ENCODE measurements at places on chromosomes 11 and 22. TPM values are rescaled to one million over a fixed set of nuclear protein-coding genes. Genes with fewer than 3 reads are reported as not detected.

The CNGA4 gene
- not detected for total RNA-seq

The SAA2 gene
- not detected for total RNA-seq

The DPAGT1 gene
- 5.6 TPM for total RNA-seq

The OOSP3 gene
- not detected for total RNA-seq

The TMEM179B gene
- total RNA-seq = 22.4 TPM

The TMEM41B gene
- total RNA-seq = 16.5 TPM

The OR8G5 gene
- total RNA-seq = not detected

The CASP5 gene
- total RNA-seq = not detected

DNA sequence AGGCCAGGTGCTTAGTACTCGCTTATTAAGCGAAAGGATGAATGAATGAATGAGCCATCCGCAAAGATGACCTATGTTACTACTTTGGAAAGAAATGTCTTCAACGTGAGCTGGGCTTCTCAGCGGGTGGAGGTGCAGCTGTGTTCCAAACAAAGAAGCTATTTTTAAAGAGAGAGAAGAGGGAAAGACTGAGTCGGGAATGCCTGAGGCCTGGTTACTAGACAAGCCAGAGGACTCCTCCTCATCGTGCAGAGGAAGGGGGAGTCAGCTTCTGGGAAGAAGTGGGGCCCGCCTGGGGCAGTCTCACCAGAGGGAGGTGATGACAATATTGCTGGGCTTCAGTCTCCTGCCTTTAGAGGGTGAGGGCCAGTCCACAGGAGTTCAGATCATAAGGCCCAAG lies 30.4 kb upstream of the CD5 start:
- peak; percentile 26 for DNase-seq
- H3K4me3 ChIP-seq = no peak overlapping the region
- no peaks in the 10 kb centered on the region for H3K27me3 ChIP-seq
- H3K27ac ChIP-seq = peak overlapping the region; percentile 93
- H3K4me1 ChIP-seq = peaks cover 9% of the 10 kb centered on the region

GRCh38 chr11:109747839-109748238 lies 325.8 kb downstream of the C11orf87 start:
- H3K27ac ChIP-seq = no peak overlapping the region
- no peaks in the 10 kb centered on the region for H3K27me3 ChIP-seq
- H3K36me3 ChIP-seq = no peaks in the 10 kb centered on the region
- DNase-seq = no peak

- no peak overlapping the region for H3K27ac ChIP-seq
- no peaks in the 10 kb centered on the region for H3K36me3 ChIP-seq
- H3K4me3 ChIP-seq = no peak overlapping the region
- DNase-seq = no peak
Observed at GRCh38 chr11:61011229-61011870, 39.9 kb downstream of the CD6 start.

- no peak overlapping the region for H3K4me3 ChIP-seq
- H3K27ac ChIP-seq = no peak overlapping the region
- H3K36me3 ChIP-seq = no peaks in the 10 kb centered on the region
Observed at GRCh38 chr11:128039140-128040021, 548.0 kb downstream of the ETS1 start.

GRCh38 chr11:71240061-71240690 lies 12.2 kb downstream of the SHANK2 start:
- no peaks in the 10 kb centered on the region for H3K36me3 ChIP-seq
- H3K27me3 ChIP-seq = peaks cover 6% of the 10 kb centered on the region
- no peaks in the 10 kb centered on the region for H3K4me1 ChIP-seq
- no peak overlapping the region for H3K4me3 ChIP-seq
- DNase-seq = no peak
- no peak overlapping the region for H3K27ac ChIP-seq

DNA sequence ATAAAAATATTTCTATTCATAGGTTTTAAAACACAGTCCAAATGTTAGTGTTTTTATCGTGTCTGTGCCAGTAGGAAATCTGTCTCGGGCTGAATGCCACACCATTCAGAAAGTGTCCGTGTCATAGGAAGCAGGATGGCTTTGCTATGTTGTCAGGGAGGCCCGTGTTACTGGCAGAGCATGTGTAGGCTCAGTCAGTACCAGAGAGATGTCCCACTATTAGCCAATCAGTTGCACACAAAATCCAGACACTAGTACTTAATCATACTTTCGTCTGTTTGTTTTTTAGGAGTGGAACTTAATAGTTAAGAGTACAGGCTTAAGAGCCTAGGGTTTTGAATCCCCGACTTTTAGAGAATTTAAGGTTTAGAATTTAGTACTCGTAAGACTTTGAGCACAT lies 30.2 kb upstream of the SYN3 start:
- DNase-seq = no peak
- peaks cover 4% of the 10 kb centered on the region for H3K27me3 ChIP-seq
- H3K27ac ChIP-seq = no peak overlapping the region
- H3K4me1 ChIP-seq = no peaks in the 10 kb centered on the region

DNA sequence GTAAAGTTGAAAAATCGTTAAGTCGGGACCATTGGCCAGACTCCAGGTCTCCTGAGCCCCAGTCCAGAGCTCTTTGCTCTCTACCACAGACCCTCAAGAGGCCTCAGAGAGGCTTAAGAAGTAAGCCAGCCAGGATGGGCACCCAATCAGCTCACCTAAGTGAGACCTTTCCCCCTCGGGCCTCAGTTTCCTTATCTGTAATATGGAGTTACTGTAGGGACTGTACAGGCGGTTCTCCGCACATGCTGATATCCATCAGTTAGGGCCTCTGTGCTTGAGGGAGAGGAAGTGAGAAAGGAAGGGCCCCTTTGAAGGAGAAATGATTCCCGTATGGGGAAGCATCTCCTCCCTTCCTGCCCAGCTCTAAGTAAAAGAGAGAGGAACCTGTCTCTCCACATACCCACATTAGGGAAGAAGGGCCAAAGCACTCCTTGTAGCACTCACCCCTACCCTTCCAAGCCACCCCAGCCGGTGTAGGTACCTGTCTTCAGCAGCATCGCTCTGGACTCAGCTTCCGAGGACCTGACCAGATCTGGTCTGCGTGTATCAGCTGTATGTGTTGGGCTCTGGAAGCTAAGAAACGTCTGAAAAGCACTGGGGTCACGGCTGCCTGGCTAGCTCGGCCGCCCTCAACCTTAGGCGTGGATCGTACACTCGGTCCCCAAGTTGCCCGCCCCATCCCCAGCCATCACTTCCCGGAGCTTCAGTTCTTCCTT lies 653 bp downstream of the NAGA start:
- no peaks in the 10 kb centered on the region for H3K36me3 ChIP-seq
- H3K27me3 ChIP-seq = no peaks in the 10 kb centered on the region
- peak overlapping the region; percentile 69 for H3K4me3 ChIP-seq

GRCh38 chr11:60791153-60791933 lies 6.2 kb downstream of the MS4A10 start:
- H3K4me3 ChIP-seq = no peak overlapping the region
- no peak overlapping the region for H3K27ac ChIP-seq
- H3K36me3 ChIP-seq = no peaks in the 10 kb centered on the region
- no peaks in the 10 kb centered on the region for H3K27me3 ChIP-seq

- DNase-seq = no peak
- H3K27me3 ChIP-seq = no peaks in the 10 kb centered on the region
- H3K27ac ChIP-seq = no peak overlapping the region
- H3K4me3 ChIP-seq = no peak overlapping the region
- H3K4me1 ChIP-seq = peaks cover 4% of the 10 kb centered on the region
- no peaks in the 10 kb centered on the region for H3K36me3 ChIP-seq
Observed at GRCh38 chr11:130645843-130646197, 197.4 kb downstream of the ADAMTS15 start.

DNA sequence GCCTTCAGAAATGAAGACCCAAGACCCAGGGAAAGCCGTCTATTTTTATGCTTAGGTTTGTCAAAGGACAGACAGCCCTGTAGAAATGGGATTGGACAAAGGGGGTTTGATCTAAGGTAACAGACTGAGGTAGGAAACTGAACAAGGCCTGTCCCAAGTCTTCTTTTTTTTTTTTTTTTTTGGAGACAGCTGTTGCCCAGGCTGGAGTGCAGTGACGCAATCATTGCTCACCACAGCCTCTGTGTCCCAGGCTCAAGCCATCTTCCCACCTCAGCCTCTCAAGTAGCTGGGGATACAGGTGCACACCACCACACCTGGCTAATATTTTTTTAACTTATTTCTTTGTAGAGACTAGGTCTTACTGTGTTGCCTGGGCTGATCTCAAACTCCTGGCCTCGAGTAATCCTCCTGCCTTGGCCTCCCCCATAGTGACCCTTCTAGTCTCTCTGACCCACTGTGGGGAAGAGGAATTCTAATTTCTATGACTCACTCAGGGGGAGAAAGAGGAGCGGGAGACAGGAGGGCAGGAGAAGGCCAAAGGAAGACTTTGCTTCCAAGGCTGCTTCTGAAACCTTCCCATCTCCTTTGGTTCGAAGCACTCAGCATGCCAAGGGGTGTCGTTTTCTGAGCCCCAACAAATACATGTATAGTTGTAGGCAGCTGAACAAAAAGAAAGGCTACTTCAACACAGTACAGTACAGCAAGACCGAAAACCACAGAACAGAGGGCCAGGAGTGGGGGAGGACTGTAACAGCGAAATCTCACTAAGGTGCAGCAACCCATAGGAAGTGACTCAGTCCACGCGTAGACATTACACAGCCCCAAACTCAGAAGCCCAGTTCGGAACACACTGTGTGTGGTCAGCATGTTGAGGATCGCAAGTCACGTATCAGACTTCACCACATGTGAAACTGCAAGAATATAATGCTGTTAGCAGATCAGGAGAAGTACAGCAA lies 872 bp downstream of the TMA7B start:
- no peaks in the 10 kb centered on the region for H3K27me3 ChIP-seq
- DNase-seq = no peak
- H3K36me3 ChIP-seq = no peaks in the 10 kb centered on the region
- H3K27ac ChIP-seq = no peak overlapping the region
- H3K4me1 ChIP-seq = no peaks in the 10 kb centered on the region
- no peak overlapping the region for H3K4me3 ChIP-seq

DNA sequence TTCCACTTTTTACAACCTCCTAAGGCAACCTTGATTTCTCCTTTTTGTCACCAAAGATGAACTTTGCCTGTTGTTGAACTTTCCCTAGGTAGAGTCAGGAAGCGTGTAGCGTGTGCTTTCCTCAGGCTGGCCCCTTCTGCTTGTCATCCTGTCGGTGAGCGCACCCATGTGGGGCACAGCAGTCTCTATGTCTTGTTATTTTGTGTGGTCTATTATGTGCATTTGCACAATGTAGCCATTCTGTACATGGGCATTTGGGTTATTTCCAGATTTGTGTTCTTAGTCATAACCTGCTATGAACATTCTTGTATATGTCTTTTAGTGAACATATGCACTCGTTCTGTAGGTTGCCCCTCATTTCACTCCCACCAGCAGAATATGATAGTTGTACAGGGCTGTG lies 34.9 kb downstream of the CABIN1 start:
- no peaks in the 10 kb centered on the region for H3K4me1 ChIP-seq
- no peaks in the 10 kb centered on the region for H3K27me3 ChIP-seq
- no peak overlapping the region for H3K27ac ChIP-seq
- no peaks in the 10 kb centered on the region for H3K36me3 ChIP-seq
- DNase-seq = no peak

- no peak overlapping the region for H3K4me3 ChIP-seq
- no peaks in the 10 kb centered on the region for H3K4me1 ChIP-seq
- no peak overlapping the region for H3K27ac ChIP-seq
- no peak for DNase-seq
- no peaks in the 10 kb centered on the region for H3K36me3 ChIP-seq
- no peaks in the 10 kb centered on the region for H3K27me3 ChIP-seq
Observed at GRCh38 chr11:64667154-64667745, 55.7 kb downstream of the NRXN2 start.

GRCh38 chr11:67634366-67635230 lies 4.9 kb upstream of the NUDT8 start:
- H3K27me3 ChIP-seq = no peaks in the 10 kb centered on the region
- no peaks in the 10 kb centered on the region for H3K4me1 ChIP-seq
- DNase-seq = no peak

GRCh38 chr11:19557720-19558140 lies 154.9 kb upstream of the NAV2 start:
- no peaks in the 10 kb centered on the region for H3K27me3 ChIP-seq
- H3K27ac ChIP-seq = no peak overlapping the region
- H3K4me1 ChIP-seq = no peaks in the 10 kb centered on the region
- H3K4me3 ChIP-seq = no peak overlapping the region
- DNase-seq = peak; percentile 76

DNA sequence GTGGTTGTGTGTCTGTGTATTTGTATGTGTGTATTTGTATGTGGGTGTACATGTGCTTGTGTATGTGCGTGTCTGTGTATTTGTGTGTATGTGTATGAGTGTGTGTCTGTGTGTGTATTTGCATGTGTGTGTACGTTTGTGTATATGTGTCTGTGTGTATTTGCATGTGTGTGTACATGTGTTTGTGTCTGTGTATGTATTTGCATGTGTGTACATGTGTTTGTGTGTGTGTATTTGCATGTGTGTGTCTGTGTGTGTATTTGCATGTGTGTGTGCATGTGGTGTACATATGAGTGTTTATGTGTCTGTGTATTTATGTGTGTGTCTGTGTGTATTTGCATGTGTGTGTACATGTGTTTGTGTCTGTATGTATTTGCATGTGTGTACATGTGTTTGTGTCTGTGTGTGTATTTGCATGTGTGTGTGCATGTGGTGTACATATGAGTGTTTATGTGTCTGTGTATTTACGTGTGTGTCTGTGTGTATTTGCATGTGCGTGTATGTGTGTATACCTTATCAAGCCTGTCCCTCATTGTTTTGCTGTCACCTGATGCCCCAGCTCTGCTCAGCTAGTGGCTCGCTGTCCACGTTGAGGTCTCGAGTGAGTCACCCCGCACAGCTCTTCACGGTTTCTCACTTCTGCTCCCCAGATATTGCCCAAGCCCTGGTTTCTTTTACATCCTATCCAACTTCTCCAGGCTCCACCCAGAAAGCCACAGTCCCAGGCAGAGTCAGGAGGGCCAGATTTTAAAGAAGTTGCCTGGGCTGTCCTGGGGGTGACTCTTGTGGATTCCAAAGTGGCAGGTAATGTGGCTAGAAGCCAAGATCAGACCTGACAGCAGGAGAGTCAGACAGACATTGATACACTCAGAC lies 15.2 kb downstream of the MB start:
- no peaks in the 10 kb centered on the region for H3K36me3 ChIP-seq
- no peaks in the 10 kb centered on the region for H3K4me1 ChIP-seq
- no peak overlapping the region for H3K27ac ChIP-seq

GRCh38 chr11:120966840-120967239 lies 57.1 kb upstream of the TBCEL start:
- no peak overlapping the region for H3K27ac ChIP-seq
- no peaks in the 10 kb centered on the region for H3K4me1 ChIP-seq
- H3K4me3 ChIP-seq = no peak overlapping the region
- DNase-seq = no peak

GRCh38 chr22:47633111-47633510 lies 870.7 kb downstream of the TBC1D22A start:
- H3K4me1 ChIP-seq = no peaks in the 10 kb centered on the region
- no peak overlapping the region for H3K4me3 ChIP-seq
- H3K27ac ChIP-seq = no peak overlapping the region
- no peaks in the 10 kb centered on the region for H3K36me3 ChIP-seq
- no peaks in the 10 kb centered on the region for H3K27me3 ChIP-seq
- no peak for DNase-seq

GRCh38 chr22:34105461-34106062 lies 185.3 kb upstream of the LARGE1 start:
- DNase-seq = peak; percentile 35
- no peaks in the 10 kb centered on the region for H3K36me3 ChIP-seq
- H3K4me1 ChIP-seq = no peaks in the 10 kb centered on the region
- no peaks in the 10 kb centered on the region for H3K27me3 ChIP-seq
